Glutamatergic neuron (in vitro differentiated cells): ENCODE measurements at places on chromosomes 3 and 15. TPM values are rescaled to one million over a fixed set of nuclear protein-coding genes. Genes with fewer than 3 reads are reported as not detected.

CCR2 gene
- total RNA-seq: not detected

CLDN1 gene
- not detected for total RNA-seq

CLDN16 gene
- not detected for total RNA-seq

BOC gene
- total RNA-seq: 32.9 TPM
